ENCODE measurements at places on chromosomes 2 and 18. TPM values are rescaled to one million over a fixed set of nuclear protein-coding genes. Genes with fewer than 3 reads are reported as not detected.

GRCh38 chr2:224569654-224570053, 15.5 kb downstream of the CUL3 start:
- no peak overlapping the region for H3K27ac ChIP-seq
- DNase-seq = no peak
- H3K4me1 ChIP-seq = peaks cover 6% of the 10 kb centered on the region
- no peaks in the 10 kb centered on the region for H3K27me3 ChIP-seq
- H3K36me3 ChIP-seq = peaks cover 3% of the 10 kb centered on the region
- H3K4me3 ChIP-seq = no peak overlapping the region

Gene CPLX4
- total RNA-seq = not detected

Gene DLX2
- total RNA-seq = not detected

Gene NT5C1B
- total RNA-seq = not detected

- H3K27ac ChIP-seq = no peak overlapping the region
- no peaks in the 10 kb centered on the region for H3K4me1 ChIP-seq
- H3K36me3 ChIP-seq = no peaks in the 10 kb centered on the region
- H3K4me3 ChIP-seq = no peak overlapping the region
- no peak for DNase-seq
- no peaks in the 10 kb centered on the region for H3K27me3 ChIP-seq
Observed at GRCh38 chr18:62354151-62354550, 29.0 kb downstream of the TNFRSF11A start.

Gene IL36RN
- total RNA-seq = not detected

DNA sequence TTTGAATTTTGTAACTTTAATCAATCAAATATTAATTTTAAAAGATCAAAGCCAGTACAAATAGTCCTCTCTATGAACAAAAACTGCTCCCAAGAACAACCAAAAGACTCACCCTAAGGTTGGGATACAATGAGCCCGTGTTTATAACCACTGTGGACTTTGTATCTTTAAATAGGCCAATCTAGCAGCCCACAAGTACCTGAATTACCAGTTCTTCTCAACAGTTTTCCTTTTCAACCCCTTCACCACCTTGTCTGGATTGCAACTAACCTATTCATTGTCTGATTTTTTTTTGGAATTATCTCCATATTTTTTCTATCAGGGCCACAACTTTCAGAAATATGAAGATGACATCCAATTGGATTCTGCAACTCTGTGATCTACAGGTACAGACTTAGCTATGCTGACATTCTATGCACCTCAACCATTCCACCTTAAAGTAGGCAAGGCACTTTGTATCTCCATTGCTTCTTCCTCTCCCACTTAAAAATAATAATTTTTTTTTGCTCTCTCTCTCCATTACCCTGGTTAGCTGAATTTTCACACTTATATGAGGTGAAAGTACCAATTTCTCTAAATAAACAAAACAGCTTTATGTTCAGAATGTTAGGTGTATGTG, 81.9 kb upstream of the MAPRE2 start:
- no peak for DNase-seq
- H3K27ac ChIP-seq = no peak overlapping the region
- H3K4me1 ChIP-seq = no peaks in the 10 kb centered on the region
- no peaks in the 10 kb centered on the region for H3K36me3 ChIP-seq
- no peaks in the 10 kb centered on the region for H3K27me3 ChIP-seq

Gene ANO7
- 0.25 TPM for total RNA-seq

DNA sequence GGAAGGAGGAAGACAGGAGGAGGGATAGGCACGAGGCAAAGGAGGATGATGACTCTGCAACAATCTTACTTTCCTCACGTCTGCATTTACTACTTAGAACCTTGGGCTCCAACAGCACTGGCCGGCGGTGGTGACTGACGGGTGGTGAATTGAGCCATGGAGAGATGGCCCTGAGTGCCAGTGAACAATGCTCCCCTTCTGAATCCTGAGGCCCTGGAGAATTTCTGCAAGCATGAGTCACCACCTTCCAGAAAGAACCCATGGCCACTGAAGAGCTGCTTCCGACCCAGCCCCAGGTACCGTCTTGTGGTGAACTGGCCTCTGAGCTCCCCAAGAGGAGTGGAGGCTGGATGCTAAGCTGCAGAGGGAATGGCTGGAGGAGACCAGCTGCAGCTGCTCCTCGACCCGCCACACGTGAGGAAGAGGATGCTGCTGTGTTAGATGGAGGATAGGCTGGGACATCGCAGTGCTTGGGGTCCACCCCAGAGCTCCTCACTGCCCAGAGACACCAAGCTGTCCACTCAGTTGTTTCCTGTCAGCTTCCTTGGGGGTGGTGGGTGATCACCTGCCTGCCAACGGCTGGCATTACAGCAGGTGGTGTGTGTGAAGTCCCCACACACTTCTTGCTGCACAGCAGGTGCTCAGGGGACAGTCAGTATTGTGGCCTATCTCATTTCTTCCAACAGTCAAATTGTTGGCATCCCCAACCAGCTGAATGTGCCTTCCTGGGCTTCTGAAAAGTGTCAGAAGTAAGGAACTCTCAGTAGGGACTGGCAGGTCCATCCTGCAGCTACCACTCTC, 186.5 kb upstream of the ID2 start:
- H3K4me3 ChIP-seq = no peak overlapping the region
- no peak for DNase-seq
- peaks cover 5% of the 10 kb centered on the region for H3K4me1 ChIP-seq
- no peaks in the 10 kb centered on the region for H3K36me3 ChIP-seq
- no peaks in the 10 kb centered on the region for H3K27me3 ChIP-seq

DNA sequence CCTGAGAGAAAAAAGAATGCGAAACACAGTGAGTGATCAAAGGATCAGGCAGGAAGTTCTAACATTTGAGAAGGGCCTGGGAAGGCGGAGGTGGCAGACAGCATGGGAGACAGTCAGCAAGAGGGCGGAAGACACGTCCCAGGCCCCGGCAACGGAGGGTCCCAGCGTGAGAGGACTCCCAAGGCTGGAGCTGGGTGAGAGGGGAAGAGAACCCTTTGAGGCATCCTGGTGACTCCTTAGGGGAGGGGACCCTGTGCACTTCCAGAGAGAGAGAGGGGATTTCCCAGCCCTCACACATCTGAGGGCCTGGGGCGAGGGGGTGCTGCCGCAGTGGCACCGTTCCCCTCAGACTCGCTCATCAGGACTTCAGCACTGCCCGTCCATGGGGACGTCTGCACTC, 133.4 kb downstream of the RTP5 start:
- H3K27me3 ChIP-seq = no peaks in the 10 kb centered on the region
- DNase-seq = no peak
- H3K36me3 ChIP-seq = no peaks in the 10 kb centered on the region
- no peaks in the 10 kb centered on the region for H3K4me1 ChIP-seq
- H3K27ac ChIP-seq = no peak overlapping the region

DNA sequence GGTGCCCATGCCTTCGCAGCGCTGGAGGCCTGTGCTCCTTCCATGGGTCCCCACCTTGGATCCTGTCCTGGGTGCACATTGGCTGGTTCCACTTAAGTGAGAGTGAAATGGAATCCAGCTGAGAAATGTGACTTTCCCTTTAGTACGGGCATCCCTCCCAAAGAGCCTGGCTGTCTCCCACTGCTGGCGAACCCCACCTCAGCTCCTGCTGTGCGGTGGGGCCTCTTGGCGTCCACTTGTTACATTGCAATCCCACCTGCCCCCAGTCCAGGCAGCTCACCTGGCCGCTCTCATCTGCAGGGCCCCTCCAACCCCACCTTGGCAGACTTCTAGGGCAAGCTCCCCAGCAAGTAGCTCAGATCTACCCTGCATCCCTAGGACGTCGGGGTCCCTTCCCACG, 35.5 kb upstream of the GNAL start:
- no peaks in the 10 kb centered on the region for H3K27me3 ChIP-seq
- no peak overlapping the region for H3K4me3 ChIP-seq
- DNase-seq = no peak
- H3K36me3 ChIP-seq = no peaks in the 10 kb centered on the region
- no peaks in the 10 kb centered on the region for H3K4me1 ChIP-seq
- H3K27ac ChIP-seq = no peak overlapping the region

DNA sequence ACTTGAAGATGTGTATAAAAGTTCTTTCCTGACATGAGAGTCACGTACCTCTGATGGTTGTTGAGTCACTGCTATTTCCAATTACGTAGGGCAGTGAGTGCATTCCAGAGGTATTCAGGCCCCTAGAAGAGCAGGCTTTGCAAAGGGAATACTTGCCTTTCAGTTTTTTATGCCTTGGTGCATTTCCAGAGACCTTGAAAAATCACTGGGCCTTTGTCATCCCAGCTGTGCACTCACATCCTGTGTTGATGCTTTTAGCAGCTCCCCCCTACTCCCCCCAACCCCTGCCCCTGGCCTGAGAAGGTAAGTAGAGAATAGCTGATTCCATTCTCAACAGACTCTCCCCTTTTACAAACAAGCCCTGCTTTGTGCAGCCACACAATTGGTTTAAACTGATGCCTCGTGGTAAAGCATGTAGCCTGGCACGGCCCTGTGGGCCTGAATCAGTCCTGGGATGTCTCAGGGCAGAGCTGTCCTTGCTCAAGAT, 174.2 kb downstream of the PRPF40A start:
- DNase-seq = no peak
- H3K27me3 ChIP-seq = no peaks in the 10 kb centered on the region
- no peaks in the 10 kb centered on the region for H3K36me3 ChIP-seq
- H3K27ac ChIP-seq = no peak overlapping the region

DNA sequence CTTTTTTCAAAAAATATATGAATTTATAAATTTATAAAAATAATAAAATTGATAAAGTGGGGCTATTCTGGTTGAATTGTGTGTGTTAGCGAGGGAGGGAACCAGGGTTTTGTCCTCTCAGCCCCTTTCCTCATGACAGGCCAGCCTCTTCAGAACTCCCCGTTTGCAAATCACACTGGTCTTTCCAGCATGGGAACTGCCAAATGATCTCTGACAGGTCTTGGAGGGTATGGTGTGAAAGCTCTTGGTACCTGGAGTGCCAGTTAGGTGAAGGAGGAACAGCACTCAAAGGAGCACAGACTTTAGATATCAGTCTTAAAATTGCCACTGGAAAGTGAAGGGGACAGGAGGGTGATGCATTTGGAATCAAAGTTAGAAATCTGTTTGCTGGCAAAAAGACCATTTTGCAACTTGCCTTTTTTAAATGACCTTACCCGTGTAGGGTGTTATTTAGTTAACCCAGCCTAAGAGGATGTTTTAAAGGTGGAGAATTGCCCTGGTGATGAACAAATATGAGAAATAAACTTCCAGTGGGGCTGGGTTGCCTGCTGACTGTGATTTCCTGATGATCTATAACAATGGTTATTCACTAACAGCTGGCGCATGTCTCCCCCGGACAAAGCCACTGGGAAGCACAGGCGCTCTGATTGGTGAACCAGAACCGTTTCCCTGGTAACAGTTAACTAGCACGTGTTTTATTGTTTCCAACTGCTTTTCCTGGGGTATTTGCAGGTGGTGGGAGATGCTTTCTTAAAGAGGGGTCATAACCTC, 85.3 kb upstream of the EFEMP1 start:
- no peaks in the 10 kb centered on the region for H3K36me3 ChIP-seq
- no peak overlapping the region for H3K27ac ChIP-seq
- no peak for DNase-seq
- no peak overlapping the region for H3K4me3 ChIP-seq

DNA sequence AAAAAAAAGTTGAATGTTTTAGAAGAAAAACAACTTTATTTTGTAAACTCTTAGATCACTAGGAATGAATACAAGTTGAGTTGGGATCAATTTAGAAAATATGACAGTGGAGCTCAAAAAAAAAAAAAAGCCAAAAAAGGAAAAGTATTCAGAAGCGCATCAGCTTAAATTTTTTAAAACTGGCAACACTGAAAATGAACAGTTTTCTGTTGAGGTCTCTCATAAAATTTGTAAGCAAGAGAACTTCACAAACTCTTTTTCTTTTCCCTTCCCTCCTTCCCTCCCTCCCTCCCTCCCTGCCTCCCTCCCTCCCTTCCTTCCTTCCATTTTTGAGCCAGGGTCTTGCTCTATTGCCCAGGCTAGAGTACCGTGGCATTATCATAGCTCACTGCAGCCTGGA, 143.9 kb downstream of the B3GNT2 start:
- H3K4me3 ChIP-seq = no peak overlapping the region
- H3K27me3 ChIP-seq = no peaks in the 10 kb centered on the region
- DNase-seq = no peak

- no peaks in the 10 kb centered on the region for H3K36me3 ChIP-seq
- no peak for DNase-seq
- H3K4me1 ChIP-seq = no peaks in the 10 kb centered on the region
- H3K27ac ChIP-seq = no peak overlapping the region
- H3K4me3 ChIP-seq = no peak overlapping the region
Observed at GRCh38 chr2:45024600-45025291, 15.5 kb upstream of the SIX2 start.

- H3K27me3 ChIP-seq = no peaks in the 10 kb centered on the region
- H3K4me3 ChIP-seq = no peak overlapping the region
- H3K36me3 ChIP-seq = no peaks in the 10 kb centered on the region
- no peak overlapping the region for H3K27ac ChIP-seq
- no peak for DNase-seq
Observed at GRCh38 chr2:220585241-220585640, 957.8 kb downstream of the SLC4A3 start.

DNA sequence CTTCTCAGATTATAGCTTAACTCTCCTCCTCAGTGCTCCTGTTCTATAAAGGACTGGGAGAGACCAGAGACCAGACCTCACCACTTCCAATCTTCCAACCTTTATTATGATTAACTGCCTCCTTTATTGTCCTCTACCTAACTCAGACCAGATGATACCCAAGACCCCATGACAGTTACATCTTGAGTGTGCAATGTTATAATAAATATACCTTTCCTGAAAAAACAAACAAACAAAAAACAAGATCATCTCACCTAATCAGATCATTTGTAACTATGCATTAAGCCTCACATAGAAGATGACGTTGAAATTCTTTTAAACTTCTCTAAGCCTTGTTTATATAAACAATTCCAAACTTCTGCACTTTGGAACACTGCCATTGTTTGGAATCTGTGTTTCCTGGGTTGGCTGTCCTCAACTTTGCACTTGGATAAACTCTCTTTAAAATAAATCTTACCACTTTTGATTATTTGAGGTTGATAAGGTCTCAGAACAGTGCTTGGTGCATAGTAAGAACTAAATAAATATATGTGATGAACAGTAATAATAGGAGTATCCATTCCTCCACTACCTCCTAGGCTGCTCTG, 342.7 kb downstream of the TDRD15 start:
- H3K27me3 ChIP-seq = no peaks in the 10 kb centered on the region
- no peak overlapping the region for H3K4me3 ChIP-seq
- no peak overlapping the region for H3K27ac ChIP-seq

DNA sequence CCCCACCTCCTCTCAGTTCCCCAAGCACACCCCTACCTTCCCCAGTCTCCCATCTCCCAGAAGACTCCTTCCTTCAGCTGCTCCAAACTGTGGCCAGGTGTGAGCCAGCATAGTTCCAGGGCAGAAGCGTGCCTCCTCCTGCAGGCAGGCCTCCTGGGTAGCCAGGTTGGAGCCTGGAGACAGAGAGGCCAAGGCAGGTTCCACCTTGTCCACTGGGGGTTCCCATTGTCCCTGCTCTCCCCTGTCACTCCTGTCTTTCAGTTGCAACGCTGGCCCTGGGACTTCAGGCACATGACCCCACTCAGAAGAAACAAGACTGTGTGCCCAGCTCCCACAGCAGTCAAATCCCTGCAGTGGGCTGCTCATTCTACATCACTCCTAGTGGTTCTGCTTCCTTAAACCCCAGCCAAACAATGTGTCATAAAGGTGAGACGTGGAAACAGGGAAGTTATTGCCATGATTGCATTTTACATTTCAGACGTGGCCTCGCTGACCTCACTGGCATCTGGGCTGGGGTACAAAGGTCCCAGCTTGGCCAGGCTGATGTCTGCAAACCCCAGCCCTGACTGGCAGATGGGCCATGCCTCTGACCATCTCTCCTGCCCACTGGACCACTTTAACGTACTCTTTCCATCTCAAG, 96.5 kb upstream of the BOD1L2 start:
- DNase-seq = no peak
- H3K36me3 ChIP-seq = no peaks in the 10 kb centered on the region
